ENCODE measurements at places on chromosomes 11 and 22.

DNA sequence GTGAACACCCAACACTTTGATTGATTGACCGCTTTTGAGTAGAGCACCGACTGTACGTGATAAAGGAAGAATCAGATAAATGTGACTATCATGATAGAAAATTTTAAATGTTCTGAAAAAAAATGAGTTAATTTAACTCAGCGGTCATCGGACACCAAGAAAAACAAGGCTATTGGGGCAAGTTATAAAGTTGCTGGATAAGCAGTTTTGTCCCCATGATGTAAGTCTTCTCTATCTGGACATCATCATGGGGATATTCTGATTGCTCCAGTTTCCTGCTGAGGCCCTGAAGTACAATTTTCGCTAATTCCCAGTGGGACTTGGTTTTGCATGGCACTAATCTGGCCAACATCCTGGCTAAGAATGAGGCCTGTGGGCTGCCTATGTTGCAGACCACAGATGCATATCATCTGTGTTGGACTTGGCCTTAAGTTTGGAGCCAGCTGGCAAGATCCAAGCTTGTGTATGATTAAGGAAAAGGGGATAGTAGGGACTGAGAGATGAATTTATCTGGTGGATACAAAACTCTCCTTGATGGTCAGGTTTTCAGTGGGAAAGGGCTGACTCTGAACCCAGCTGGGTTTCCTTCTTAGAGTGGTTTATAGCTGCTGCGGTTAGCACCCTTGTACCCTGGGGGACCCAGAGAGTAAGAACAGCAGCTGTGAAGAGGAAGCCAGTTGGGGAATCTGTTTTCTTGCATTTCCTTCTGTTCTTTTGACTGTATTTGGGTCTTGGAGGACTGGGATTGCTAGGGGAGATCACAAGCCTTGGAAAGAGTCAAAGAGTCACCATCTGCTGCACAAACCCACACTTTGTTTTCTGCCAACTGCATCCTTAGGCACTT lies 118.3 kb downstream of the SEZ6L start:
- no peak for DNase-seq

GRCh38 chr22:44523981-44524759 lies 26.1 kb upstream of the RTL6 start:
- DNase-seq = no peak

GRCh38 chr11:120718171-120718570 lies 206.6 kb downstream of the GRIK4 start:
- no peak for DNase-seq

- DNase-seq = no peak
Observed at GRCh38 chr11:65915101-65915820, 3.6 kb downstream of the C11orf68 start.
